Smooth muscle cell of bladder (primary cell): ENCODE measurements at places on chromosomes 3 and 15. TPM values are rescaled to one million over a fixed set of nuclear protein-coding genes. Genes with fewer than 3 reads are reported as not detected.

ASB7 gene
- total RNA-seq = 14.2 and 14.4 TPM in 2 replicates

CSPG5 gene
- 0.18 and 0.28 TPM in 2 replicates for total RNA-seq

SAMMSON gene
- not detected in 2 replicates for total RNA-seq

CEP97 gene
- 7.3 and 9.4 TPM in 2 replicates for total RNA-seq

SERINC4 gene
- 0.09 TPM in 1 of 2 replicates, not detected in the other for total RNA-seq

TPM1 gene
- total RNA-seq = 425 and 477 TPM in 2 replicates

CACNA1D gene
- total RNA-seq = 0.14 and 0.28 TPM in 2 replicates
